ENCODE measurements at places on chromosomes 16 and 17.

- DNase-seq: no peak
Observed at GRCh38 chr17:81251094-81251708, 12.1 kb downstream of the NDUFAF8 start.

DNA sequence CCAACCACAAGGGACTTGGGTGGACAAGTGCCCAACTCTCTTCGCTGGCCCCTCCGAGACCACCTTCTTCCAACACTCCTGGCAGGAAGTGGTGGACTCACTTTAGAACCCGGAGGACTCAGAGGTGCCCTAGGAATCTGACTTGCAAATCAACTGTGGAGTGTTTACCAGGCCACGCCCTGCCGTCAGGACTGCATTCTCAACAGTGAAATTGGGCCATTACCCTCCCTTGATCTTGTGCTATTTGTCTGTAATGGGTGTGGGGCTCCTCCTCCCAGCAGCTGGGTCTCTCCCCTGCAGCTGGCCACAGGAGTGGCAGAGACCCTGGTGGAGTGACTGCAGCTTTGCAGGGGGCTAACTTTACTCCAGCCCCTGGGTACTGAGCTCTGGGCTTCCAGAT, 212.2 kb upstream of the RPL38 start:
- no peak for DNase-seq

GRCh38 chr16:76964464-76965154, 226.4 kb upstream of the MON1B start:
- no peak for DNase-seq

- DNase-seq: no peak
Observed at GRCh38 chr16:30740364-30741251, 7.6 kb upstream of the PHKG2 start.

GRCh38 chr17:40909351-40909750, 24.3 kb upstream of the KRT20 start:
- DNase-seq: peak; percentile 31

GRCh38 chr17:47717979-47718621, 14.9 kb upstream of the TBX21 start:
- DNase-seq: no peak

- no peak for DNase-seq
Observed at GRCh38 chr17:40854175-40854814, 12.7 kb downstream of the KRT12 start.

DNA sequence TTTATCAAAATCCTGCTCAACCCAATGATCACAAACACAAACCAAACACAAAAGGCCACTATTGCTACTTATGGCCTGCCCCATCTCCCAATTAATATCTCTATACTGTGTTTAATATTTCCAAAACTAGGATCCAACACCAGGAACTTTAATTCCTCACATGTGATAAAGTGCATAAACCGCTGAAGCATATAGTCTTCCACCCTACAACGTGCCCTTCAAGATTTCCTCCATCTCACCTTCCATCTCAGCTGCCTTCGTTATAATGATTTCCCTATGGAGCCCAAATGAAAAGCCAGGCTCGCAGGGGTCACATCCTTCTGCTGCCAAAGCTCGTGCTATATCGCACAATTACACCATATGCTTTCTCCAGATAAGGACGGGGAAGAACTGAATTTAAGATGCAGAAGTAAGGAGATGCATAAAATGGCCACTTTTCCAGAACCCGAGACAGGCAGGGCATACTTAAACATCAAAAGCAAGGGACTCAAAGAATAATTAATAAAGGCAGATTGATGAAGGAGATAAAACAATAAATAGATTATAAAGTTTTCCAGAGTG, 1.8 kb downstream of the MYH10 start:
- no peak for DNase-seq

- no peak for DNase-seq
Observed at GRCh38 chr17:73482251-73482716, 162.0 kb downstream of the SDK2 start.

DNA sequence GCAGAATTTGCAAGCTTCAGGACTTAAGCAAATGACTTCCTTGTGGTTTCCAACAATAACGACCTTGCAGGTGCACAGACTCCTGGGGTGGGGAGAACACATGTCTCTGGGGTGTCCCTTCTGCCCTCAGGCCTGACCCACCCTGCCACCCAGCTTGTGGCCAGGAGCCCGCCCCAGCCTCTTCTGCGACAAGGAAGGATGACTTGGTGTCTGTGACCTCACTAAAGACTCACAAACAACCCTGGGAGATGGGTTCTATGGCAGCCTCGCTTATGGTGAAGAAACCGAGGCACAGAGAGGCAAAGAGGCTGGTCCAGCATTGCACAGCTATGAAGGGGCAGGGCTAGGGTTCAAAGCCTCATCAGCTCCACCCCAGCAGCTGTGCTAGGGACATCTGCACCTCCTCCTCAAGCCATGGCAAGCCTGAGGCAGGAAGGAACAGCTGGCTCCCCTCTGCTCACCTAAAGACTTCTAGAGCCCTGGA, 2.6 kb downstream of the ATP2A3 start:
- peak; percentile 21 for DNase-seq

DNA sequence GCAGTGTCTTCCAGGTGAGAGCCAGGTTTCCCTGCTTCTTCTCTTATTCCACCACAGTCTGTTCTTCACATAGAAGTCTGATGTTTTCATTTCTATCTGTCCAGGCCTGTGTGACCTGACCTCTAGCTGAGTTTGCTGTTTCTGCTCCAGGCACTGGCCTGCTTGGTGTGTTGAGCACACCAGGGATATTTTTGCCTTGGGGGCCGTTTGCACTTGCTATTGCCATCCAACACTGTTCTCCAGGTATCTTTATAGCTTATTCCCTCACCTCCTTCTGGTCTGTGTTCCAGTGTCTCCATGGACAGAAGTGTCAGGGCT, 41.4 kb downstream of the MRTFB start:
- no peak for DNase-seq

DNA sequence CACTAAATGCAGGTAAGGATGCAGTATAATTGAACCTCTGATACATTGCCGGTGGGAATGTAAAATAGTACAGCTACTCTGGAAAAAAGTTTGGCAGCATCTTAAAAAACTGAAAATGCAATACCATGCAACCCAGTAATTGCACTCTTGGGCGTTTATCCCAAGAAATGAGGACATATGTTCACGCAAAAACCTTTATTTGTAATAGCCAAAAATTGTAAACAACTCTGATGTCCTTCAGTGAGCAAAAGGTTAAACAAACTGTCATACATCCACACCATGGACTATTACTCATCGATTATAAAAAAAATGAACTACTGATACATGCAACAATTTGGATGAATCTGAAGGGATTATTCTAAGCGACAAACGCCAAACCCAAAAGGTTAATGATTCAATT, 16.9 kb downstream of the SYNRG start:
- DNase-seq: no peak

- peak; percentile 96 for DNase-seq
Observed at GRCh38 chr17:66191593-66192377, at the start of gene CEP112. Gene CEP112 (minus strand): TSS chr17:66192133.

GRCh38 chr17:8965394-8966168, at the start of gene PIK3R5:
Gene PIK3R5 (minus strand): TSS chr17:8965707. CDS start chr17:8911494, 54,213 bp downstream.
- peak; percentile 79 for DNase-seq

DNA sequence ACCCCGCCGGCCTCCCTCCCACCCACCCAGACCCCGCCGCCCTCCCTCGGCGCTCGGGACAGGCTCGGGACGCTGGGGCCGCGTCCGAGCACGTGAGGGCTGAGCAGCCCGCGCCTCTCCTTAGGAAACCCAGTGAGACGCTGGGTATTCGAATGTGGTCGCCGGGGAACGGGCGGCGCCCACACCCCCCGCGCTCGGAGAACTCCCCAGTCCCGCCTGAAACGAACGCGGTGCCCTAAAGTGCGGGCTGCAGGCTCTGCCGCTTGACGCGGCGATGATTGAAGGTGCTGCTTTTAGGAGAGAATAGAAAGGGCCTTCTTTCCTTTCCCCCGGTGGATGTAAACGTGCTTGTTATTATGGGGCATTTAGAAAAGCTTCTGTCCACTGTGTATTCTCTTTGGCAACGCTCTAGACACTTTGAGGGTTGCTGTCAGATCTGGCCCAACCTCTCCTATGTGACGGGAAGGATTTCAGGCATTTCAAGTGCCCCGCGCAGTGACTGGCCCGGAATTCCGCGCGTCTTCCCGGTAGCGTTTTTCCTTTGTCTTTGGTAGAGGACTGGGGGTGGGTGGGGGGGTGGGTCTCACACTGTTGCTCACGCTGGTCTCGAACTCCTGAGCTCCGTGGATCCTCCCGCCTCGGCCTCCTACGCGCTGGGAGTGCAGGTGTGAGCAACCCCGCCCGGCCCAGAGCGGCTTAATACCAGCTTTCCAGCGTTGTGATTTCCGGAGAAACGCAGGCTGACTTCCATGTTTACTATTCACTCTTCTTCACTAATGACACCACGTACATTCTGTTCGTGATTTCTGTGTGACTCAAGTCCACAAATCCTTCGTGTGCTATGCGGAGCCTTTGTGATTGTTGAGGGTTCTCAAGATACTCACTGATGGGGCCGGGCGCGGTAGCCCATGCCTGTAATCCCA, 21.8 kb upstream of the FOXK2 start:
- peak; percentile 45 for DNase-seq

GRCh38 chr16:49350265-49351095, 23.1 kb upstream of the C16orf78 start:
- DNase-seq: no peak

GRCh38 chr17:7859028-7859427, 1.2 kb downstream of the CYB5D1 start:
- DNase-seq: no peak

DNA sequence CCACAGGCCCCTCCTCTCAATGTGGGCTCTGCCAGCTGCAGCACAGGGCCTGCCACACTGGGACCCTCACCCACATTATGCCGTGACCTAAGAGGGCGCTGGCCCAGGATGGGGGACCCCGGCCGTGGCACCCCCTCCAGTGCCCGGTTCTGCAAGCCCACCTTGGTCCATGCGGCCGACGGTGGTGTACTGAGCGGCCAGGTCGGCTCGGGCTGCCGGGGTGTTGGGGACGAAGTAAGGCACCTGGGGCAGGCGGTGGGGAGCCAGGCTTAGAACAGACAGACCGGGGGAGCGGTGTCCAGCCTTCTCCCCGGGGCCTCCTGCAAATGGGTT, 6.5 kb downstream of the SGSH start:
- no peak for DNase-seq

DNA sequence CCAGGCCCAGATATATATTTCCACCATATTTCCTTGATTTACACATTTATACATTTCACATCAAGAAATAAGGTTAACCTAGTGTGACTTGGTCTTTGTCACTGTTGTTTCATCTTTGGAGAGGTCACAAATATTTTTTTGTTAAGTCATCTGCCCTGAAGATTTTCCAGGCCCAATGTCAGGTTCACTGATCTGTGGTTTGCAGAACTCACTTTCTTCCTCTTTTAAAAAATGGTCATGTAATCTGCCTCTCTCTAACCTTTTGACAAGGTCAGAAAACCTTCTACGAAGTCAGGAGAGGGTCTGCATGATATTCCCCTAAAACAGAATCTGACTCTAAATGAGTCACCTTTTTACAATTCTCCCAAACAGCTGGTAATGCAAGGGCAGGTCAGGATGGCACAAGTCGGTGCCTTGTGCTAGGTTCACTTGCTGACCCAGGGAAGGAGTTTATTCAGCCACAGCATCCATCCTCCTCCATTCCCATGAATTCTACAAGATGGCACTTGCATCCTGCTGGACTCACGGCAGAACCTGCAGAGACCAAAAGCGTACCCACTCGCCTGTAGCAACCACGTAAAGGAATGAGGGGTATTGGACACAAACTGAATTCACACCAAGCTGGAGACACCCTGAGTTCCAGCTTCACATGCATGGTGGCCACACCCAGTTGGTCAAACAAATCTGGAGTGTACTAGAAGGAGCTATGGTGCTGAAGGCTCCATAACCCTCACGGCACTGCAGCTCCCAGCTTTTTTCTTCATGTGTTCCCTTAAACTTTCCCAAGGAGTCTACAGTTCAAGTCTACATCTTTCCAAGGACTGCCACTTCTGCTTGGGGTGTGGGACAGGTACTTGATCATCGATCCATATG, 1.6 kb upstream of the KIAA0513 start:
- no peak for DNase-seq

DNA sequence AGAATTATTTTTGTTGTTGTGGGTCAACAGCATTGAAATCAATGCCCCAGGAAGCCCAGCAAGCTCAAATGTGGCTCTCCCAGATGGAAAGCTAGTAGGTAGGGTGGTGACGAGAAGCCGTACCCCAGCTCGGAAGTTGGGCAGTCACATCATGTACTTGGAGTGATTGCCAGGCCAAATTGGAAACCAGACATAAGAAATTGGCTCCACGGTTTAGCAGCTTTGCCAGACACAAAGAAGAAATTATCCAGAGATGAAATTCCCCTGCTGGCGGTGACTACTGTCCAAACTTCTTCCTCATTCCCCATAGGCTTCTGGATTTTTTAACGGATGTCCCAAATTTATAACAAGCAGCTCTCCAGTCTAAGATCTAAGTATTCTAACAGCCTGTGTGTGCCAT, 95.9 kb downstream of the OR1D5 start:
- no peak for DNase-seq

DNA sequence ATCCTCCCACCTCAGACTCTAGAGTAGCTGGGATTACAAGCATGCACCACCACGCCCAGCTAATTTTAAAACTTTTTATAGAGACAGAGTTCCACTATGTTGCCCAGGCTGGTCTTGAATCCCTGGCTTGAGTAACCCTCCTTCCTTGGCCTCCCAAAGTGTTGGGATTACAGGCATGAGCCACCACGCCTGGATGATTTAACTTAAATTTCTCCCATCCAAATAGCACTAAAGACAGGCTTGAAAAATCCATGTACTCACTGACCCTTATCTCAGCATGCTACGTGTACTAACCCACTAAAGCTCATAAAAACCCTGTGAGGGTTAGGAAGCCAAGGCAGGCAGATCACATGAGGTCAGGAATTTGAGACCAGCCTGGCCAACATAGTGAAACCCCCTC, 4.6 kb downstream of the SLC5A10 start:
- DNase-seq: no peak

GRCh38 chr17:48483004-48483403, 47.8 kb downstream of the HOXB1 start:
- DNase-seq: no peak

- no peak for DNase-seq
Observed at GRCh38 chr17:82231562-82232321, 2.9 kb downstream of the SLC16A3 start.

DNA sequence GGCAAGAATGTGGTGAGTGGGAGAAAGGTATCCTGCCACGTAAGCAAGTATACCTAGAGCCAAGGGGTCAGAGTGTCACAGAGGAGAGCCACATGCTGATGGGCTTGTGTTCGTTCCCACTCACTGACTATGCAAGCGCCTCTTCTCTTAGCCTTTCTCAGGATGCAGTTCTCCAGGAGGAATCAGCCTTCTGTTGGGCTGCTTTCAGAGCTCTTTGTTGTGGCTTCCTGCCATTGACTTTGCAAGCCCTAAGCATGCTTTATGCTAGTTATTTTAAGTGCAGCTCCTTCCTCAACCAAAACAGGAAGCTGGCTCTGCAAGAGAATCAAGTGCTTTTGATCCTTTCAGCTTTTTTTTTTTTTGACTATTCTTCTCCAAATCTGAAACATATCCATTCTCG, 66.6 kb downstream of the SIAH1 start:
- no peak for DNase-seq

- DNase-seq: no peak
Observed at GRCh38 chr16:56710181-56710737, 19.7 kb upstream of the NUP93 start.

- no peak for DNase-seq
Observed at GRCh38 chr17:81339191-81339533, 44.1 kb upstream of the SLC38A10 start.

Data from effector memory CD4-positive, alpha-beta T cell (primary cell).